CD4-positive, alpha-beta T cell (primary cell): ENCODE measurements at places on chromosomes 3 and 15.

DNA sequence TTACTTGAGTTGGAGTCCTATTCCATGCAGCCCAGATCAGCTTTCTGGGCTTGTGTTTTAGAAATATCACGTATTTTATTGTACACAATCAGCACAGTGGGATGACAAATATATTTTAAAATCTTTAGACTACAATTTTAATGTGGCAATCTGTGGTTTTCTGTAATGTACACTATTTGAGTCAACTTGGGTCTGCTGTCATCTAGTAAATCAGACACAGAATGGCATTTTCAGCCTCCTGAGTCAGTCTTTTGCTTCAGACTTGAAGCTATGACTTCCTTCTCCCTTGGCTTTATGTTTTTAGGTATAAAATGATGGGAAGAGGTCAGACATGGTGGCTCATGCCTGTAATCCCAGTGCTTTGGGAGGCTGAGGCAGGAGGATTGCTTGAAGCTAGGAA is 232.1 kb downstream of the NECTIN3 start:
- H3K27me3 ChIP-seq, result no peaks in the 10 kb centered on the region
- no peaks in the 10 kb centered on the region for H3K4me1 ChIP-seq
- DNase-seq, result no peak
- H3K4me3 ChIP-seq, result no peak overlapping the region

GRCh38 chr3:5116538-5116937 is 5.6 kb upstream of the ARL8B start:
- DNase-seq, result no peak
- no peaks in the 10 kb centered on the region for H3K27me3 ChIP-seq
- H3K36me3 ChIP-seq, result no peaks in the 10 kb centered on the region
- H3K4me3 ChIP-seq, result no peak overlapping the region
- no peak overlapping the region for H3K27ac ChIP-seq

DNA sequence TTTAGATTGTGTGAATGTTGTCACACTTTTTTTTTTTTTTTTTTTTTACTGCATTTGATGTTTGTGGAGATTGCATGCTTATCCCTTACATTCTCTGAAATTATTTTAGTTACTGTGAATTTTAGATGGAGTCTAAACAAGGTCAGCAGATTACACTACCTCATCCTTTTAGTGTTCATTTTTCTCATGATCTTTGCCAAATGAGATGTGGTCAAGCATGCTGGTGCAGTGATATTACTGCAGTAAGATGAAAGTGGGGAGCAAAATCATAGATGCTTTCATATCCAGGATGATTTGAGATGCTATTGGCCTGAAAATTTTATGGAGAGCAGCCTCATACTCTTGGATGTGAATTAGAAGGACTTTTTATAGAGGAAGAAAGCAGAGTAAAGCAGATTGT is 45.8 kb downstream of the SLC25A26 start:
- no peaks in the 10 kb centered on the region for H3K4me1 ChIP-seq
- peaks cover 15% of the 10 kb centered on the region for H3K36me3 ChIP-seq

DNA sequence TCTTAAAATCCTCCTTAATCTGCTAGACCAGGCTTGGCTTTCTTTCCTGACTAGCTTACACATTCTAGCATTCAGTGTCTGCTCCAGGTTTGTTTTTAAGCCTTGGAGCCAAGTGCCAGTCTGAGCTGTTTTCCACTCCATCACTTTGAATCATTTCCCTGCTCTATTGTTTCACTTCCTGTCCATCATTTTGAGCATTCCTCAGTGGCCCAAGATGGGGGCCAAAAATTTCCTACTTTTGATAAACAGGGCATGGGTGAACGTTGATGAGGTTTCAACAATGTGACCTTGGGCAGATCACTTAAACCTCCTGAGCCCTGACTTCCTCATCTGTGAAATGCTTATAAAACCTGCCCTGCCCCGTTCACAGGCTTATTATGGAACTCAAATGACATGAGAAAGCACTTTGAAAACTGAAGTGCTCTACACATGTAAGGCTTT is 4.4 kb downstream of the CYP19A1 start:
- H3K4me1 ChIP-seq, result no peaks in the 10 kb centered on the region
- H3K36me3 ChIP-seq, result no peaks in the 10 kb centered on the region
- peak; percentile 9 for DNase-seq
- H3K27ac ChIP-seq, result no peak overlapping the region

- DNase-seq, result no peak
- H3K4me3 ChIP-seq, result no peak overlapping the region
- no peaks in the 10 kb centered on the region for H3K36me3 ChIP-seq
- peaks cover 3% of the 10 kb centered on the region for H3K27me3 ChIP-seq
- no peaks in the 10 kb centered on the region for H3K4me1 ChIP-seq
- H3K27ac ChIP-seq, result no peak overlapping the region
Observed at GRCh38 chr15:51288143-51289065, 50.0 kb downstream of the CYP19A1 start.

- H3K4me1 ChIP-seq, result no peaks in the 10 kb centered on the region
- DNase-seq, result no peak
- H3K36me3 ChIP-seq, result no peaks in the 10 kb centered on the region
- H3K27me3 ChIP-seq, result no peaks in the 10 kb centered on the region
- H3K4me3 ChIP-seq, result no peak overlapping the region
Observed at GRCh38 chr3:85678713-85679112, 719.9 kb downstream of the CADM2 start.

- DNase-seq, result no peak
- no peaks in the 10 kb centered on the region for H3K36me3 ChIP-seq
- H3K4me1 ChIP-seq, result no peaks in the 10 kb centered on the region
- H3K27ac ChIP-seq, result no peak overlapping the region
- no peak overlapping the region for H3K4me3 ChIP-seq
- no peaks in the 10 kb centered on the region for H3K27me3 ChIP-seq
Observed at GRCh38 chr3:61734749-61735686, 173.6 kb downstream of the PTPRG start.

DNA sequence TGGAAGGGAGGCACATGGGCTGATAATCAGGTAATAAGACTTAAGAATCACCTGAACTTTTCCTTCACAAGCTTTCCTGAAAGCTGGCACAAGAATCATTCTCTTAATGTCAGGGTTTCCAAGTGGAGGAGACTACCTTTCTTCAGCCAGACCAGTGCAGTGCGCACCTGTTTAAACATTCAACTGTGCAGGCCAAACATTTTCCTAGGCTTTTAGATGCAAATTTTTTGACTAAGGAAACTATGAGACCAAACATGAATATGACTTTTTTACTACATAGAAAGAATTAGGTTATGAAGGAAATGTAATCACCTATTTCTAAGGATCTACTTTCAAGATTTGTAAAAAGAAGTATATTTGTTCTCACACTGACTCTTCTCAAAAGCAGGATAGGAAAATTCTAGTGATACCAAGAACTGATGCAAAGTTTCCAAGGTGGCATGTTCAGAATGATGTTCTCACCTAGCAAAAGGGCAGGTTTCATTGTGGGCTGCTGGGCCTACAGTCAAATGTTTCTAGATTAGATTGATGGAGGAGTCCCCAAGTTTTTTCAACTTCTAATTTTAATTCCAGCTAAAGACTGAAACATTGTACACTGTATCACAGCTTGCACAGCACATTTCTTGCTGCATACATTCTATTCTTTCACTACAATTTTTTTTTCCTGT is 339.1 kb downstream of the TIGIT start:
- H3K27ac ChIP-seq, result no peak overlapping the region
- H3K4me3 ChIP-seq, result no peak overlapping the region
- H3K4me1 ChIP-seq, result no peaks in the 10 kb centered on the region

GRCh38 chr3:127959873-127960272 is 44.8 kb downstream of the KBTBD12 start:
- H3K4me1 ChIP-seq, result no peaks in the 10 kb centered on the region
- no peak for DNase-seq
- H3K36me3 ChIP-seq, result no peaks in the 10 kb centered on the region
- H3K4me3 ChIP-seq, result no peak overlapping the region
- no peaks in the 10 kb centered on the region for H3K27me3 ChIP-seq
- no peak overlapping the region for H3K27ac ChIP-seq

DNA sequence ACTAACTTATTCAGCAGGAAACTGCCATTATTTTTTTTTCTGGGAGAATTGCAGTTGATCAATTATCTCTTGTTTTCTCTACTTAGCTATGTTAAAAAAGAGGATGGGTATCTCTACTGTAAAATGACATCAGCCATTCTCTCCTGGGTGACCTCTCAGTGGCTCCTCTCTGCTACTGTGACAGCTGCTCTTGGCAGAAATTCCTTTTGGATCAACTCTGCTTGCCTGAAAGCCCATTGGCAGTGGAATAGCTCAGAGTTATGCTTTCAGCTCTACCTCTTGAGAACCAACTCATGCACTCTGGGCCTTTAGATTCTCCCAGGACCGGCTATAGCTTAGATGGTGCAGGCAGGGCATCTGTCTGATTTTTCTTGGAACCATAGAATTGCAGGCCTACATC is 99.9 kb upstream of the GAP43 start:
- H3K4me1 ChIP-seq, result no peaks in the 10 kb centered on the region
- H3K36me3 ChIP-seq, result no peaks in the 10 kb centered on the region
- H3K27me3 ChIP-seq, result no peaks in the 10 kb centered on the region
- H3K27ac ChIP-seq, result no peak overlapping the region
- no peak for DNase-seq

- no peak overlapping the region for H3K27ac ChIP-seq
- H3K27me3 ChIP-seq, result no peaks in the 10 kb centered on the region
- DNase-seq, result no peak
- H3K4me3 ChIP-seq, result no peak overlapping the region
Observed at GRCh38 chr15:95901271-95901670, 429.2 kb upstream of the NR2F2 start.

GRCh38 chr3:132536442-132537153 is 60.5 kb upstream of the ACKR4 start:
- H3K27ac ChIP-seq, result no peak overlapping the region
- no peaks in the 10 kb centered on the region for H3K27me3 ChIP-seq
- no peak for DNase-seq
- H3K4me3 ChIP-seq, result no peak overlapping the region

DNA sequence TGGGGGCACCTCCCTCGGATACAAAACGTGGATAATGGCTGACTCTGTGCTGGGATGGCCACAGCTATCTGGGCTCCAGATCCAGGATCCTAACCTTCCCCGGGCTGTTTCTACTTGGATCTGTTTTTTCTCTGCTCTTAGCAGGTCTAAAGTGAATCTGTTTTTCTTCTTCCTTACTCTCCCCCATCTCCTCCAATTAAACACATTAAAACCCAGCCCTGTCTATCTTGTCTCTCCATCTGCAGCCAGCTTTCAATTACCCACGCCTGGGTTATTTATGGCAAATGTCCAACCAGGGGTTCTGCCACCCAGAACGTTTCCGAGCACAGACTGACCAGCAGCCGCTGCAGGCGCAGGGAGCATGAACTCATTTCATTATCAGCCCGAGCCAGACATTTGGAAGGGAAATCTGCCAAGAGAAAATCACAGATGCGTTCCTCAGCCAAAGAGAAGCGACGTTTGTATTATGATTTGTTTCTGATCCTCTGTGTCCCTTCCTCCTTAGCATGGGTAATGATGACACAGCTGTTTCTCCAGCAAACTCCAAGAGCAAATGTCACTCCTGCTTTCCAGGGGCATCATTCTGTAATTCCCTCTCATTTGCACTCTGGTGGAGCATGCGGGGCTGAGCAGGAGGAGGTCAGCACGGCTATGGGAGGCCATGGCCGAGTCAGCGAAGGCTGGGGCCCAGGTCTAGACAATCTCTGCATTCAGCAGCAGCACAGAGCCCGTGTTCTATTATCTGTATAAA is 42.0 kb downstream of the UMPS start:
- H3K27me3 ChIP-seq, result no peaks in the 10 kb centered on the region
- no peak overlapping the region for H3K27ac ChIP-seq
- H3K4me3 ChIP-seq, result no peak overlapping the region

GRCh38 chr3:4985330-4986174 is 6.3 kb downstream of the BHLHE40 start:
- H3K36me3 ChIP-seq, result peaks cover 21% of the 10 kb centered on the region
- H3K4me3 ChIP-seq, result no peak overlapping the region
- peaks cover 67% of the 10 kb centered on the region for H3K4me1 ChIP-seq
- DNase-seq, result no peak

DNA sequence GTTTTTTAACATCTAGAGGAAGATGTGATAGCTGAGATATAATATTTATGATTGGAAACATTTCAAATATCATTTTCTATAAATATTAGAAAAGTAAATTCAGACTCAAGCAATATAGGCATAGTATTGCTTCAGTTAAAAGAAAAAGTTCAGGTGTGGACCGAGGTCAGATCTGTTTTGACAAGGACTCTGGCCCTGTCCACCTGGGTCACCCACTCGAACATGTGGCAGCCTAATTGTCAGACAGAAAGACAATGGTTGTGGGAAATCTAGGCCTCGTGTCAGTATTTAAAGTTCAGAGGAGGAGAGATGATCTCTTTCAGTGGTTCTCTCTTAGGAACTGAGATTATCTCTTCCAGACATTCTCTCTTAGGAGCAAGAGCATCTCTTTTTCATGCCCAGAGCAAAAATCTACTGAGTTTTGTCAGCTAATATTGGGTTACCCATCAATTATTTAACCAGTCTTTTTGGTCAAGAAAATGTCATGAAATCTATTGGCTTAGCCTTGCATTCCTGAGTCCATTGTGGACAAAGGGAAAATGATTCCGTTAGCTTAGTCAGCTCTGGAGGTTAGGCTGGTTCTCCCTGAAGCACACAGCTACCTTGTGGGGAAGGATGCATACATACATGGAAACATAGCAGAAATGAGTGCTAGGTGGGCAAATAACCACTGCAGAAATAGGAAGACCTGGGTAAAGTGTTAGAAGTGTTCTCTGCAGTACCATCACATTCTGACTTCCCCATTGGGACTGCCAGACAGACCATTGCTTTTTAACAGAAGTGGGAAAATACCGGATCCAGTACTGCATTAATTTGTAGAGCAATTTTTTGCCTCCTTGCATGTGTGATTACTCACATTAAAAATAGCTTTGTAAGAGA is 343.3 kb downstream of the GRM7 start:
- H3K27ac ChIP-seq, result no peak overlapping the region
- H3K27me3 ChIP-seq, result no peaks in the 10 kb centered on the region
- no peaks in the 10 kb centered on the region for H3K4me1 ChIP-seq
- H3K36me3 ChIP-seq, result no peaks in the 10 kb centered on the region
- DNase-seq, result no peak

- no peak overlapping the region for H3K27ac ChIP-seq
- no peak overlapping the region for H3K4me3 ChIP-seq
- H3K4me1 ChIP-seq, result no peaks in the 10 kb centered on the region
- H3K27me3 ChIP-seq, result no peaks in the 10 kb centered on the region
- H3K36me3 ChIP-seq, result no peaks in the 10 kb centered on the region
- no peak for DNase-seq
Observed at GRCh38 chr3:1734494-1735122, 364.1 kb upstream of the CNTN4 start.

GRCh38 chr3:128077202-128077624 is 25.0 kb downstream of the SEC61A1 start:
- H3K27me3 ChIP-seq, result peaks cover 8% of the 10 kb centered on the region
- H3K27ac ChIP-seq, result no peak overlapping the region

- no peaks in the 10 kb centered on the region for H3K36me3 ChIP-seq
- no peak overlapping the region for H3K27ac ChIP-seq
- H3K4me3 ChIP-seq, result no peak overlapping the region
- peaks cover 15% of the 10 kb centered on the region for H3K27me3 ChIP-seq
- no peak for DNase-seq
Observed at GRCh38 chr3:184597829-184598573, 36.4 kb downstream of the EPHB3 start.

- no peak for DNase-seq
- no peak overlapping the region for H3K4me3 ChIP-seq
- H3K27ac ChIP-seq, result no peak overlapping the region
- no peaks in the 10 kb centered on the region for H3K27me3 ChIP-seq
- H3K36me3 ChIP-seq, result peaks cover 21% of the 10 kb centered on the region
Observed at GRCh38 chr3:16485395-16485992, 28.0 kb downstream of the RFTN1 start.

GRCh38 chr3:144058713-144059112 is 87.1 kb downstream of the DIPK2A start:
- no peaks in the 10 kb centered on the region for H3K27me3 ChIP-seq
- DNase-seq, result no peak
- no peak overlapping the region for H3K4me3 ChIP-seq
- no peak overlapping the region for H3K27ac ChIP-seq
- H3K36me3 ChIP-seq, result no peaks in the 10 kb centered on the region
- H3K4me1 ChIP-seq, result no peaks in the 10 kb centered on the region
